ENCODE measurements at places on chromosomes 6 and 20. TPM values are rescaled to one million over a fixed set of nuclear protein-coding genes. Genes with fewer than 3 reads are reported as not detected.
A peak's percentile ranks its signal among the peaks of the same experiment; 100 is the strongest.

GRCh38 chr6:134930463-134930862 is 19.4 kb downstream of the ALDH8A1 start:
- no peak for DNase-seq

GRCh38 chr6:151998784-151999183 is 191.3 kb downstream of the ESR1 start:
- no peak for DNase-seq

GRCh38 chr6:127976796-127977195 is 75.9 kb upstream of the THEMIS start:
- no peak for DNase-seq

- peak; percentile 3 for DNase-seq
These were observed 4.9 kb downstream of the SDCBP2 start for GRCh38 chr20:1323830-1324597.

GRCh38 chr6:144265390-144265789 is 19.7 kb upstream of the UTRN start:
- DNase-seq, result no peak

The ADGRF5 gene
- not detected for total RNA-seq

DNA sequence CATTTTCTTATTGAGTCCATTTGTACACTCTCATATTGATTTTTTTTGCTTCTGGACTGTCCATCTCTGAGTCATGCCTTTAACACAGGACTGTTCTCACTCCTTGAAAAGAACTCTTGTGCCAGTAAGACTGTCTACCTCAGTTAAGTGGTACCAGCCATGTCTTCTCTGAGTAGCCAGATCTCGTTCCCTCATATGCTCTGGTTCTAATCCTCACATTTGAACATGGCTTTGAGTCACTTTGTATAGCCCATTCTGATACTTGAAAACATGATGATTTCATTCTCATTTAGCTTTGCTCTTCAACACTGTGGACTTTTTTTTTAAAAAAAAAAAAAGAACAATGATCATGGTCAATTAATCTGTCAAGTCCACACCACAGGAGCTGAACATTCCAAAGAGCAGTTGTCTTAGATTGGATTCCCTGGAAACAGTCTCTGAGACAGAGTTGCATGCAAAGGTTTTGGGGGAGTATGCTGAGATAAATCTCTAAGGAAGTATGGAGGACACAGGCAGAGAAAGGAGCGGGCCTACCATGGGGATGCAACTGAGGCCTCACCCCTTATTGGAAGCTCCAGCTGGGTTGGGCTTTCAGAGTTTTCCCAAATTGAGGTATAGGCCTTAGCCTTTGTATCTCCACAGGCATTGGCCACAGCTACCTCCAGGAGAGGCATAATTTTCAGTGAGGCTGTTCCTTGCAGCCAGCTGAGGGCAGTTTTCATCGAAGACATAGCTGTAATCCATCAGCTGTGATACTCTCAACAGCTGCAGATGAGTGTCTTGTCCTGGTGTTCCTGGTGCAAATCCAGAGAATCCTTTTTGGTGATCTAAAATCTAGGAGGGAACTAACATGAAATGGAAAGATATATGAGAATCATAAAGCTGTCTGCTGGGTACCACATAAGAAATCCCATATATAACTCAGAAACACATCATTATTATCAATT is 6.0 kb upstream of the PTCHD4 start:
- DNase-seq, result no peak

DNA sequence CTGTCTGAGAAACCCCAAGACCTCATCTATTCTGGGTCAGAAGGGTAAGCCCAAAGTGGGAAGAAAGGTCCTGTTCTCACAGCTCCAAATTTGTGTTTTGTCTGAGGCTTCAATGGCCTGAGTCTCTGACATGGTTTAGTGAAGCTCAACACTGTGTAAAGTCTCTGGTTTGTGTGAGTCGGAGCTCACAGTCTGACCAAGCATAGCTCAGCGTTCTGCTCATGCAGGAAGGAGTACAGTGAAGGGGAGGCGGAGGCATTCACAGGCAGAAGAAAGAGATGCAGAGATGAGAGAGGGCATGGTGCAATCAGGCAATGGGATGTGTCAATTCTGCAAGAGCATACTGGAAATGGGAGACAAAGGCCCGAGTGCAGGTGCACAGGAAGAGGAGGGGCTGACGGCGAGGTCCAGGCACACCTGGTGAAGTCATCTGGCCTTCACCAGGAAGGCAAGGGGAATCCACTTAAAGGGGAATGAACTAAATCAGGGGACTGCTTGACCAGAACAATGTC is 463.0 kb upstream of the AGPAT4 start:
- no peak for DNase-seq

GRCh38 chr6:484086-484745 is 92.7 kb downstream of the IRF4 start:
- DNase-seq, result no peak

- no peak for DNase-seq
These were observed 238.1 kb downstream of the LAMA2 start for GRCh38 chr6:129120856-129121638.

The TREM2 gene
- total RNA-seq, result not detected

- DNase-seq, result no peak
These were observed 30.5 kb downstream of the FBXO9 start for GRCh38 chr6:53095716-53096115.

The OR2B6 gene
- total RNA-seq, result not detected

DNA sequence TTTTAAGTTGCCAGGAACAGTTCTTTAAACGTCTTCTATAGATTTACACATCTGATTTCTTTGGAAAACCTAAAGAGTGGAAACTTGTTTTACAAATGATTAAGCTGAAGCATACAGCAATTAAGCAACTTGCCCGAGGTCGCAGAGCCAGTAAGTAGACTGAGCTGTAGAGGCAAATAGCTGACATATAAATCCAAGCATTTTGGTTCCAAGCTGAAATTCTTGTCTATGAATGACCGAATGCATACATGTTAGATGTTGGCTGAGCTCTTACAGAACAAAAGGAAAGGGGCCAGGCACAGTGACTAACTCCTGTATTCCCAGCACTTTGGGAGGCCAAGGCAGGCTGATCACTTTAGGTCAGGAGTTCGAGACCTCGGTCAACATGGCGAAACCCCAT is 101.8 kb upstream of the SGK1 start:
- DNase-seq, result no peak

The NANP gene
- total RNA-seq, result 2.3 TPM

- DNase-seq, result no peak
These were observed 64.7 kb downstream of the TASP1 start for GRCh38 chr20:13574071-13574470.

- no peak for DNase-seq
These were observed 654.8 kb downstream of the UTRN start for GRCh38 chr6:144939921-144940320.

The TMC2 gene
- not detected for total RNA-seq

The PRKN gene
- total RNA-seq, result 3.5 TPM

The PRSS16 gene
- 0.73 TPM for total RNA-seq

GRCh38 chr6:139390447-139390846 is 16.0 kb upstream of the CITED2 start:
- DNase-seq, result no peak

- no peak for DNase-seq
These were observed 127.4 kb upstream of the DST start for GRCh38 chr6:56770011-56770520.

The TM9SF4 gene
- total RNA-seq, result 48.1 TPM

The CBLN4 gene
- not detected for total RNA-seq

The GPLD1 gene
- total RNA-seq, result 7.3 TPM

- no peak for DNase-seq
These were observed 24.6 kb downstream of the HBS1L start for GRCh38 chr6:135030056-135030473.

DNA sequence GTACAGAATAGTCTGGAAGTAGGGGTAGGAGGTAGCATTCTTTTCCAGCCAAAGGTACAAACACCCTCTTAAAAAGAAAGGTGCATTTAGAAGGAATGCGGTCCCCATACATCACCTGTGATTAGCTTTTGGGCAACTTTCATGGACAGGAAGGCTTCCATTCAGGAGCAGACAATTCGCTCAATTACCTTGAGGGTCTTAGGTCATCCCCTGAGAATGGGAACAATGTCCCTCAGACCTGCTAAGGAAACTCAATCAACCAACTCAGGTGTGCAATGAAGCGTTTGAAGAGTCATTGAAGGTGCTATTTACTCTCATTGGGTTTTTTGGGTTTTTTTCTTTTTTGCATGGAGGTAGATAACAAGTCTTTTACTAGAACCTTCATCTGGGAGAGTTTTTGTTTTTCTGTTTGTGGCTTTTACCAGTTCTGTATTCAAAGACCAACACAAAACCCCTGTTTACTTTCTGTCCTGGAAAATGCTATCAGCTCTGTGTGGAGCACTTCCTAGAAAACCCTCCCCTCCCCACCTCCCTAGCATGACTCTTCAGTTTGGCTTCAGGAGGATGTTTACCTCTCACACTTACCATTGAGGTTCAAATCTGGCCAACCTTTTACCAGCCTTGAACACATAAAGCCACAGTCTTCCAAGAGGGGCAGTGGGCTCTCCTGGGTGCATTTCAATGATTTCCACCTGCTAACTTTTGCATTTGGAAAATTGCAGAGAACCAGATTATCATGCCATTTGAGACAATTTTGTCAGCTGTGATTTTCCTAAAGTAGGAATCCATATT is 271.2 kb upstream of the PRDM1 start:
- DNase-seq, result no peak

GRCh38 chr6:118768904-118769325 is 117.5 kb upstream of the CEP85L start:
- no peak for DNase-seq

GRCh38 chr6:87197547-87197946 is 42.2 kb downstream of the ZNF292 start:
- DNase-seq, result no peak

The CD93 gene
- not detected for total RNA-seq

GRCh38 chr6:71391126-71391525 is 102.5 kb downstream of the OGFRL1 start:
- no peak for DNase-seq

GRCh38 chr20:137668-138490 is 4.5 kb upstream of the DEFB126 start:
- DNase-seq, result no peak

GRCh38 chr20:6812530-6812929 is 45.0 kb downstream of the BMP2 start:
- DNase-seq, result no peak

DNA sequence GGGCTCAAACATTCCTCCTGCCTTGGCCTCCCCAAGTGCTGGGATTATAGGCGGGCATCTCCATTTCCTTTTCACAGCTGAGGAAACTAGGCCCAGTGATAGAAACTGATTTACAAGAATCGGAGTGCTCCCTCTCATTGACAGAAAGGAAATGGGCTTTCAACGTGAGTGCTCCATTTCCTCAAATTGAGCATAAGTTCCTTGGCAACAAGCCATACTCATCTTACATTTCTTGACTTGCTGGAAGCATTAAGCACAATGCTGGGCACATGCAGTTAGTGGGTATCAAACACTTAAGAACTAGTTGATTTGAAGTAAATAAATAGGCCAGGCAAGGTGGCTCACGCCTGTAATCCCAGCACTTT is 54.7 kb downstream of the FGD2 start:
- no peak for DNase-seq

The EYA2 gene
- 0.71 TPM for total RNA-seq

The ACTR5 gene
- 12.8 TPM for total RNA-seq

DNA sequence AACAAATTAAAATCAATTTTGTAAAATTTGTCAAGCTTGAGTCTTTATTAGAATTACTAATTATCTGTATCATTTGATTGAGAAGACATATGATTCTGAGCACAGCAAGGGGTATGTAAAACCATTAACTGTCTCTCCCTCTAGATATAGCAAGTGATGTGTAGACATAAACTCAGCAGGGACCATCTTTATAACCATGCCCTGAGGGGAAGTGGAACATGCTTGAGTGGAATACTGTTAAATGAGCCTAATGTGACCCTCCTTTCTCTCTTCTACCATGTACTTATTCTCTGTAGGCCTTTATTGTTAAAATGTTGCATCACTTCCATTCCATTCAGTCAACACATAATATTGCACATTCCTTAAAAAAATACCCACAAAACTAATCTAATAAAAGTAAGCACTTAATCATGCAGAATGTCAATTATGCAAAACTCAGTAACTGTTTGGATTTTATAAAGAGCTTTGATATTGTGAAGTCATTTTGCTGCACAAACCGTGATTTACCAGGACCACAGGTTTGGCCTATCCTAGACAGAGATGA is 896.6 kb upstream of the MANEA start:
- DNase-seq, result no peak

The LY6G6D gene
- not detected for total RNA-seq

DNA sequence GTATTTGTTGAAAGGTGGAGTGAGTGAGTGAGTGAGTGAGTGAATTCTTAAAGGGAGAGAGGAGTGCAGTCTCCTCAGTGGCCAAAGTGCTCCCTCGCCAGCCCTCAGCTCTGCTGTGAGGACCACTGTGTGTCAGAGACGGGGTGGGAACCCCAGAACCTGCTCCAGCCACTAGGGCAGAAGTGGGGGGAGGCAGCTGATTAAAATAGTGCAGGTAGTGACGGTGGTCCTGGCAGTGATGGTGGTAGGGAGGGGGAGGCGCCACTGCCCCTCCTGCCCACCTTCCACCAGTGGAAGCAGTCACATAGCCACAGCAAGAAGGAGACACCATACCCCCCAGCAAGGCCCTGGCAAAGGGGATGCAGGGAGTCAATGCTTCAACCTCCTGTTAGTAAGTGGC is 133.5 kb downstream of the PHACTR3 start:
- DNase-seq, result no peak
